Activated CD4-positive, alpha-beta T cell treated with anti-CD3 and anti-CD28 coated beads, Interleukin-2, Interleukin-4, amounts not matched to agents 100 ng/mL and 50 ng/mL, durations not matched to agents 16 hours and 8 hours (primary cell): ENCODE measurements at places on chromosomes 4 and X.

GRCh38 chrX:134868771-134869495, 121.9 kb upstream of the SMIM10 start:
- no peak for DNase-seq

- DNase-seq = no peak
These were observed 507.7 kb upstream of the DIAPH2 start for GRCh38 chrX:96176921-96177320.

- no peak for DNase-seq
These were observed 75.3 kb upstream of the GRIA3 start for GRCh38 chrX:123108513-123109427.

DNA sequence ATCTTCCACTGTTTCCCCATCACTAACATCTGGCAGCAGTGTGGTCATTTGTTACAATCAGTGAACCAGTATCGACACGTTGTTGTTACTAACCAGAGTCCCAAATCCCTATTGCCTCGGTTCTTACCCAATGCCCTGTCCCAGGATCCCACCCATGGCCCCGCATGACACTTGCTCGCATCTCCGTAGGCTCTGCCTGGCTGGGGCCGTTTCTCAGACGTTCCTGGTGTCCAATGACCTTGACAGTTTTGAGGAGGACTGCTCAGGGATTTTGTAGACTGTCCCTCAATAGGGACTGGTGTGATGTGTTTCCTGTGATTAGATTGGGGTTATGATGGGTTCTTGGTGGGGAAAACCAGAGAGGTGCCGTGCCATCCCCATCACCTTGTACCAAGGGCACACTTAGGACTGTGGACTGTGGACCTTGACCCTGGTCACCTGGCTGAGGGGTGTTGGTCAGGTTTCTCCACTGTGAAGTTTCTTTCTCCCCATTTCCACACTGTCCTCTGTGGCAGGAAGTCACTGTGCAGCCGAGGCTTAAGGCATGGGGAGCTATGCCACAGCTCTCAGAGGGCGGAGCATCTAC, 108.4 kb downstream of the ADRA2C start:
- DNase-seq = no peak

GRCh38 chr4:71663780-71664179, 120.1 kb downstream of the GC start:
- no peak for DNase-seq

- DNase-seq = no peak
These were observed 178.4 kb upstream of the GPRIN3 start for GRCh38 chr4:89486042-89486441.

DNA sequence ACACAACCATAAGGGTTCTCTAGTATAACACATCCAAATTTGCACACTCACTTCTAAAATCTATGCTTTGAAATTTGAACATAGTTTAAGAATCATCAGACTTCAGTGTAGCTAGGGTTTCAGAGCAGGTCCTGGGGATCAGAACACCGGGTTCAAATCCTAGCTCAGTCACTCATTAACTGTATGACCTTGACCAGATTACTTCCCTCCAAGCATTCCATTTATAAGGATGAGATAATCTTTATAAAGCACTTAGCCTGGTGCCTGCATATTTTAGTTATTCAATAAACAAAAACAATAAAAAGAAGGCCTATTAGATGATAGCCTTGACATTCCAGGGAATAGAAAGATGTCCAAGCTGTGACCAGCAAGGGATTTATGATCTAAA, 4.8 kb upstream of the STBD1 start:
- no peak for DNase-seq
